ENCODE measurements at places on chromosomes 16 and 17. TPM values are rescaled to one million over a fixed set of nuclear protein-coding genes. Genes with fewer than 3 reads are reported as not detected.
A peak's percentile ranks its signal among the peaks of the same experiment; 100 is the strongest.

DNA sequence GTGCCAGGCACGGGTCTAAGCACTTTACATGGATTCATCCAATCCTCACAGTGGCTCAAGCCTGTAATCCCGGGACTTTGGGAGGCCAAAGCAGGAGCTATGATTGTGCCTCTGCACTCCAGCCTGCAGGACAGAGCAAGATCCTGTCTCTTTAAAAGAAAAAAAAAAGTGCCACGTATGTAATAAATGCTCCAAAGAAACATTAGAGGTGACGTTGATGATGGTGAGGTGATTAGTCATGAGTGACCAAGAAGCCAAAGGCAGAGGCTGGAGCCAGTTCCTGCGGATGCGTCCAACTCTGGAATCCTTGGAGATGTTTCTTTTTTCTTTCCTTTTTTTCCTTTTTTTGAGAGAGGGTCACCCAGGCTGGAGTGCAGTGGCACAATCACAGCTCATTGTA, 59.4 kb upstream of the SIAH1 start:
- no peaks in the 10 kb centered on the region for H3K4me1 ChIP-seq
- H3K4me3 ChIP-seq = peak overlapping the region; percentile 13
- no peaks in the 10 kb centered on the region for H3K36me3 ChIP-seq
- peak overlapping the region; percentile 87 for H3K27ac ChIP-seq

DNA sequence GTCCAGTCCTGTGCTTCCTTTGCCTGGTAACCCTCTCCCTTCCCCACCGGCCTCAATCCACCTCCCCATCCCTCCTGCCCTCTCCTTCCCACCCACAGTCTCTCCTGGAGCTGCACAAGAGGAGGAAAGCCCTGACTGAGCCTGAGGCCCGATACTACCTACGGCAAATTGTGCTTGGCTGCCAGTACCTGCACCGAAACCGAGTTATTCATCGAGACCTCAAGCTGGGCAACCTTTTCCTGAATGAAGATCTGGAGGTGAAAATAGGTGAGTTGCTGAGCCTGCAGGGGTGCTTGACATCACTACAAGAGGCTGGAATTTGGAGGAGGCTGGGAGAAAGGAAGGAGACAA, 1.3 kb downstream of the PLK1 start:
- no peak for DNase-seq
- peaks cover 17% of the 10 kb centered on the region for H3K4me1 ChIP-seq
- peak overlapping the region; percentile 73 for H3K4me3 ChIP-seq
- H3K36me3 ChIP-seq = peaks cover 27% of the 10 kb centered on the region

DNA sequence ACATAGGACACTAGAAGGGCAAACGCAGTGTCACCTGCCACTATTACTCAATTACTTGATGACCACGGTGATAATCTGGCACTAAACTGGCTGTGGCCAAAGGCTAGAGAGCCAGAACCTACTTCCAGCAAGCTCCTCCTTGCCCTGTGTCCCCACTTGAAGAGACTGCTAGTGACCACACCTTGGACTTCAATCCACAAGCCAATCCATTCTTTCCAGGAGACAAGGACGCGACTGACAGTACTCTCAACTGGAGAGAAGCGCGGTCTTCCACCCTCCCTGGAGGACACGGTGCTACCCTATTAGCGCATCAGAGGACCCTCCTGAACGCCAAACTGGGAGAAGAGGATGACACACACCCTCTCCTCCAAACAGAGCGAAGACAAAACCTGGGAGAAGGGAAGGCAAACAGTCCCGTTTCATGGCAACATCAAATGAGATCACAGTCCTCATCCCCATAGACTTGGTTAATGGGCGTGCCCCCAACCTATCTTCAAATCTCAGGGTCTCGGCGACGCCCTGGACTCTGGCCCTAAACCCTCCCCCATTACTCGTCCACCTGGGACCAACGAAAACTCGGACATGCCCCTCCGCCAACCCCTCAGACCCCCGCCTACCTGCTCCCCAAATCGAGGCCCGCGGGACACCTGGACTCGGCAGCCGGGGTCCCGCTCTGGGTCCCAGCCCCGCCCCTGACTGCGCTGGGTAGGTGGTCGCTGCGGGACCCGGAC, 508 bp downstream of the FLCN start:
- H3K36me3 ChIP-seq = peaks cover 7% of the 10 kb centered on the region
- H3K27ac ChIP-seq = peak overlapping the region; percentile 87
- H3K27me3 ChIP-seq = no peaks in the 10 kb centered on the region
- H3K4me1 ChIP-seq = peaks cover 12% of the 10 kb centered on the region
- peak overlapping the region; percentile 80 for H3K4me3 ChIP-seq

DNA sequence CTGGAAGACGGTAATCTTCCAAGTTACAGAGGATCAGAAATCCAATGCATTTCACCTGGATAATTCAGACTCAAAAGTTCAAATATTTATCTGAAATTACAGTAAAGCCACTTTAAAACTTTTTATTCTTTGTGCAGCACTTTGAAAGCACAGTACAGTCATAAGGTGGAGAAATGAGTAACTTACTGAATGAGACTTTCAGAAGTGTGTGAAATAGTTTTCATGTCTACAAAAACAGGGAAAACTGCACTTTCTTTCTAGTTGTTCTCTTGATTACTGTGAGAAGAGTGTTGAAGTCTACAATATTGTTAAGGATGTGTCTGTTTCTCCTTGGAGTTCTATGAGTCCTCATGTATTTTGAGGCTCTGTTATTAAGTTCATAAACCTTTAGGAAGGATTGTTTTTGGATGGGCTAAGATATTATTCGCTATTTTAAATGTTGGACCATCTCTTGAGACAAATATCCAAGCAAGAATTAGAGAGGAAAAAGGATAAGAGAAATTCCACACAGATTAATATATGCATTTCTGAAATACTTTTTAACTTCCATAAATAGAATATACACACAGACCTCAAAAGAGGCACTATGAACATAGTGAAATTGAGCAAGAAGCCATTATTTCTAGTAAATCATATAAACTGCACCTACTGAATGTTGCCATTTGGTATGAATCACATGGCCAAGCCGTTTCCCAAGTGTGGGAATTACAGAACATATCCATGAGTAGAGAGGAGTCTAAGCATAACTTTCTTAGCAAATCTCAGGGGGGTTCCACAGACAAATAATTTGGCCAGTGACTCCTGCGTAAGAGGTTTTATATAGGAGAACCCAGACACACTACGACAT, 83.6 kb upstream of the PLEKHM1 start:
- H3K4me3 ChIP-seq = no peak overlapping the region
- peaks cover 18% of the 10 kb centered on the region for H3K36me3 ChIP-seq
- DNase-seq = no peak
- peaks cover 8% of the 10 kb centered on the region for H3K4me1 ChIP-seq
- H3K27ac ChIP-seq = peak overlapping the region; percentile 45

C16orf92 gene
- not detected for polyA plus RNA-seq

MKS1 gene
- 28.5 TPM for polyA plus RNA-seq

CDH5 gene
- not detected for polyA plus RNA-seq

DNAI2 gene
- not detected for polyA plus RNA-seq

- peak overlapping the region; percentile 39 for H3K27ac ChIP-seq
- peaks cover 12% of the 10 kb centered on the region for H3K4me1 ChIP-seq
- H3K36me3 ChIP-seq = no peaks in the 10 kb centered on the region
- no peak overlapping the region for H3K4me3 ChIP-seq
- DNase-seq = peak; percentile 61
Observed at GRCh38 chr17:16398270-16399267, 16.8 kb upstream of the TRPV2 start.

DNA sequence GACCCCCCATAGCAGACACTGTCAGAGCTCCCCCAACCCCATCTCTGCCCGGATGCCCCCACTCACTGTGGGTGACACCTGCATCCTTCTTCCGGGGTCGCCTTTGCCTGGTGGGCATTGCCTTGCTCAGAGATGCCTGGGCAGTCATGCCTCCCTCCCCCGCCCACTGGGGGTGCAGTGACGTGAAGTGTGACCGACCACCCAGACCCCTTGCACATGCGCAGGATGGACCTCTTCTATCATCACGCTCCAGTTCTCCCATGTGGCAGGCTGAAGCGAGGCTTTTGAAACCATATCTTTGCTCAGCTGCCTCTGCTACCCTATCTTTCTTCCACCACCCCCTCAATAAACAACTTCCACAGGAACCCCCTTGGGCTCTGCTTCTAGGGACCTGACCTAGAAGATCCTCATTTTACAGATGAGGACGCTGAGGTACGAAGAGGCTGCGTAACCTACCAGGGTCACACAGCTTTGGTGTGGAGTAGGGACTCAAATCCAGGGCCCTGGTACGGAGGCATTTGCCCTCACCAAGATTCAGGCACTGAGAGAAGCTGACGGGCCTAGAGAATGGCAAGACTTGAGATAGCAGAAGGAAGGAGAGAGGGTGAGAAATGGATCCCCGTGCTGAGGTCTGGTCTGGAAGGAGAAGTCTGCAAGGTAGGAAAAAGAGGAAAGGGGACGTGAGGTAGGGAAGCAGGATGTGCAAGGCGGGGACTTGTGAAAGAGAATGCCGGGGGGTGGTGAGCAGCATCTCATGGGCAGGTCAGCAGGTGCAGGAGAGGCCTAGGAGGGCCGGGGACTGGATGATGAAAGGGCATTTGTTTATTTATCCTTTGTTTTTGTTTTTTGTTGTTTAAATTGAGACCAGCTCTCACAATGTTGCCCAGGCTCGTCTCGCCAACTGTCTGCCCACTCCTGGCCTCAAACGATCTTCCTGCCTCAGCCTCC, 14.4 kb downstream of the NLRC5 start:
- no peaks in the 10 kb centered on the region for H3K36me3 ChIP-seq
- H3K27me3 ChIP-seq = no peaks in the 10 kb centered on the region
- H3K4me1 ChIP-seq = peaks cover 12% of the 10 kb centered on the region
- no peak overlapping the region for H3K27ac ChIP-seq
- no peak overlapping the region for H3K4me3 ChIP-seq
- no peak for DNase-seq

DNA sequence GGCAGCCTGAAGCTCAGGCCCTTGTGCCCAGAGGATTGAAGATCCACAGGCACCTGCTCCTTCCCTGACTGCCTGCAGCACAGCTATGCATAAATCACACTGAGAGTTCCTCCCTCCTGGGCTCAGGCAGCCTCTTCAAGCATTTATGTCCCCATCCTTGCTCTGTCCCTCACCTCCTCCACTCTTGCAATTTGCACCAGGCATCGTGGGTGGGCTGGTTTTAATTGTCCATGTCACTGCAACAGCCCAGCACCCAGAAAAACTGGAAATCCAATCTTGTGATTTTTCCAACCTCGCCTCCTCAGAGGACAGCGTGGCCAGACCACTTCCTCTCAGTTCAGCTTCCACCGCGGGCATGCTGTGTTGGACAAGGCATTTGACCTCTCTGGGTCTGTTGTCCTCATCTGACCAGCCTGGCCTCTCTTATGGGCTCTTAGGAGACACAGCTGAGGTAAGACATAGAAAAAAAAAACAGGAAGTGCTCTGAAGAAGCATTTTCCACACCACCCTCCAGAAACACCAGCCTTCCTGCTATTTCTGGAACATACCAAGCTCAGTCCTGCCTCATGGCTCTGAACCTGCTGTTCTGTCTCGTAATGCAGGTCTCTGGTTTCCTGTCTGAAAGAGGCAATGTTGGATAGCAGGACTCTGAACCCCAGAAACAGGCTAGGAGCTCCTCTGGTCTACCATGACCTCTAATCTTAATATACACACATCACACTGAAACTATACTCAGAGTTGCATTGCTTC, 8.3 kb downstream of the TMEM114 start:
- no peak overlapping the region for H3K27ac ChIP-seq
- peaks cover 6% of the 10 kb centered on the region for H3K27me3 ChIP-seq
- H3K36me3 ChIP-seq = no peaks in the 10 kb centered on the region
- no peak overlapping the region for H3K4me3 ChIP-seq

GRCh38 chr16:11254913-11255736, 879 bp downstream of the SOCS1 start:
- peak; percentile 73 for DNase-seq
- no peaks in the 10 kb centered on the region for H3K27me3 ChIP-seq
- peaks cover 9% of the 10 kb centered on the region for H3K4me1 ChIP-seq
- peaks cover 4% of the 10 kb centered on the region for H3K36me3 ChIP-seq
- no peak overlapping the region for H3K27ac ChIP-seq
- H3K4me3 ChIP-seq = peak overlapping the region; percentile 79

CACNG4 gene
- 12.4 TPM for polyA plus RNA-seq

- H3K4me1 ChIP-seq = peaks cover 38% of the 10 kb centered on the region
- H3K27ac ChIP-seq = peak overlapping the region; percentile 91
- no peak overlapping the region for H3K4me3 ChIP-seq
Observed at GRCh38 chr16:30372038-30372712, 1.9 kb upstream of the TBC1D10B start.

DNA sequence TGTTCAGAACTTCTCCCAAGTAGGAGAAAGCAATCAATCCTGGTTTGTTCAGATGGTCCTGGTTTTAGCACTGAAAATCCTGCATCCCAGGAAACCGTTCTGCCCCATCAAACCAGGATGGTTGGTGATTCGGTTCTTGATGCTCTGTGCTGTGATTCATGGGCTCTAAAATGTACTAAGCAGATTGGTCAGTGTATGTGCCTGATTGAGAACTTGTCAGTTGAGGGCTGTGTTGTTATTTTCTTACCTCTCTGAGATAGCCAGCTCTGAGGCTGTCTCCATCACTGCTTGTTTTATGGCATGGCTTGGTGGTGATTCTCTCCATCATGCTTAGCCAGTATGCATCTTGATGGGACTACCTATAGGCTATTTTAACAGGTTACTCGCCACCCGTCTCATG, 246.9 kb upstream of the RBFOX1 start:
- H3K36me3 ChIP-seq = no peaks in the 10 kb centered on the region
- no peaks in the 10 kb centered on the region for H3K27me3 ChIP-seq
- H3K4me1 ChIP-seq = no peaks in the 10 kb centered on the region
- H3K4me3 ChIP-seq = no peak overlapping the region
- no peak for DNase-seq

- H3K4me1 ChIP-seq = peaks cover 75% of the 10 kb centered on the region
- no peaks in the 10 kb centered on the region for H3K27me3 ChIP-seq
- no peak overlapping the region for H3K4me3 ChIP-seq
- peak overlapping the region; percentile 19 for H3K27ac ChIP-seq
- H3K36me3 ChIP-seq = peaks cover 4% of the 10 kb centered on the region
- no peak for DNase-seq
Observed at GRCh38 chr17:40326014-40326831, 17.2 kb downstream of the RARA start.

- no peaks in the 10 kb centered on the region for H3K36me3 ChIP-seq
- no peaks in the 10 kb centered on the region for H3K27me3 ChIP-seq
- peak; percentile 85 for DNase-seq
- peak overlapping the region; percentile 4 for H3K27ac ChIP-seq
- peaks cover 16% of the 10 kb centered on the region for H3K4me1 ChIP-seq
- no peak overlapping the region for H3K4me3 ChIP-seq
Observed at GRCh38 chr17:51371732-51372151, 111.4 kb downstream of the UTP18 start.

DNA sequence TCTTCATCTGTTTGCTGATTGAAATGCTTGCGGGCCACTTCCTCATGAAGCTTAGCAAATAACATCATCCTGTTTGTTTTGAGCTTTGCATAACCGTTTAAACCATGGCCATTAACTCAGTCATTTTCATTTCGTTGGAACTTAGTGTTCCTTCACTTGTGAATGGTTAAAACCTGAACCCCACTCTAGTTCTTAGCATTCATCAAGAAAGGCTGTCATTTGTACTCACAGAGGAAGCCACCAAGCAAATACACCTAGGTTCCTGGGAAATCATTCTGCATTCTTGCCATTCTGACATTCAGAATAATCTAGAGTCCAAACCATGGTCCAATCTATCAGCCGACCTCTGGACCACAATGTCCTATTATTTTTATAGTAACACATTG, 8.4 kb upstream of the TAT start:
- no peaks in the 10 kb centered on the region for H3K36me3 ChIP-seq
- H3K27ac ChIP-seq = no peak overlapping the region
- no peaks in the 10 kb centered on the region for H3K4me1 ChIP-seq
- no peaks in the 10 kb centered on the region for H3K27me3 ChIP-seq
- no peak for DNase-seq

NPIPB2 gene
- 4.7 TPM for polyA plus RNA-seq
